ENCODE measurements at places on chromosomes 7 and 10. TPM values are rescaled to one million over a fixed set of nuclear protein-coding genes. Genes with fewer than 3 reads are reported as not detected.

TMEM270 gene
- not detected for total RNA-seq

DNA sequence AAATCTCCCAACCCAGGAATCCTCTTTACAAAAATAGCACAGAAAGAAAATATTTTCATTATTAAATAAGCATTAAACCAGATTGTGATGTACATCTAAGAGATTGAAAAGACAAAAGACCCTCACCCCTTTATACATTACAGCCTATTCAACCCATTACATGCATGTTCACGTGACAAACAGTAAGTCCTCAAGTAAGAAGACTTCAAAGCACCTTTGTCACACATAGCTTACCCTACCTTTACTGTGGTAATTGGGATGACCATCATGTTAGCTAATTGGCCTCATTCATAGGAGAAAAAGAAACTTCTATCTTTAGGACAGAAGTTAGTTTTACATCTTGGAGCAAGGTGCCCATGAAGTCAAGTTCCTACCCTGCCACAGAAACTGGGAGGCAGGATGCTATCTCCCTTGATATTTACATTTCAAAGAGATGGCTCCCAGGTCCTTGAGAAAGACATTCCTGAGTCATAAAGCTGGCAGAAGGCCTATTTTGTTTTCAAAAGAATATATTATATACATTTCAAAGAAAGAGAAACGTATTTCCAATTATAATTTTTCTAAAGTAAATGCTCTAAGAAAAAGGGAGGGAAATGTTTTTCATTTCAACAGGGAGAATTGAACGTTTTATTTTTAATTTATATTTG lies 48.1 kb downstream of the GNAI1 start:
- DNase-seq, result peak; percentile 63

GRCh38 chr10:117365612-117366011 lies 9.6 kb downstream of the PDZD8 start:
- DNase-seq, result peak; percentile 47

PIK3AP1 gene
- not detected for total RNA-seq

DNA sequence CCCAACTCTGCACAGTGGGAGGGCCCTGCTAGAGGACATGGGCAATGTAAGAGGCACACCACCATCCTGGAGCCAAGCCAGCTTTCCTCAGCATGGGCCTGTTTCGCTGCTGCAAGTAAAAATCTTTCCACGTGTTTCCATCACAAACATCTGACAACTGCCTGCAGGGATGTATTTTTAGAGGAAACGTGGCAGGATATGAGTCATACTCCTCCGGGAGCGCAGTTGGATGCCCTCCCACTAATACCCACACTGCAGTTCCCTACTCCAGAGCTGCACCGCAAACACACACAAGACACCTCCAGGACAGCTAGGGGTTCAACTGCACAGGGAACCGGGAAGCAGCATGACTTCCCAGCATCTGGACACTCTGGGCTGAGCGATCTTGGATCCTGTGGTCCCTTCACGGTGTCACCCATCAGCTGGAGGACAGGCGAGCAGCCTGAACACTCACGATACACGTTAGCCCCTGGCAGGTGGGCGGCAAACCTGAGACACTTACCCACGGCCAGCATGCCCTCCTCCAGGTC lies 26.1 kb downstream of the PLAC9 start:
- peak; percentile 98 for DNase-seq

- DNase-seq, result no peak
These were observed 7.7 kb downstream of the ZSCAN25 start for GRCh38 chr7:99624484-99624883.

SFTPD gene
- total RNA-seq, result not detected

DNA sequence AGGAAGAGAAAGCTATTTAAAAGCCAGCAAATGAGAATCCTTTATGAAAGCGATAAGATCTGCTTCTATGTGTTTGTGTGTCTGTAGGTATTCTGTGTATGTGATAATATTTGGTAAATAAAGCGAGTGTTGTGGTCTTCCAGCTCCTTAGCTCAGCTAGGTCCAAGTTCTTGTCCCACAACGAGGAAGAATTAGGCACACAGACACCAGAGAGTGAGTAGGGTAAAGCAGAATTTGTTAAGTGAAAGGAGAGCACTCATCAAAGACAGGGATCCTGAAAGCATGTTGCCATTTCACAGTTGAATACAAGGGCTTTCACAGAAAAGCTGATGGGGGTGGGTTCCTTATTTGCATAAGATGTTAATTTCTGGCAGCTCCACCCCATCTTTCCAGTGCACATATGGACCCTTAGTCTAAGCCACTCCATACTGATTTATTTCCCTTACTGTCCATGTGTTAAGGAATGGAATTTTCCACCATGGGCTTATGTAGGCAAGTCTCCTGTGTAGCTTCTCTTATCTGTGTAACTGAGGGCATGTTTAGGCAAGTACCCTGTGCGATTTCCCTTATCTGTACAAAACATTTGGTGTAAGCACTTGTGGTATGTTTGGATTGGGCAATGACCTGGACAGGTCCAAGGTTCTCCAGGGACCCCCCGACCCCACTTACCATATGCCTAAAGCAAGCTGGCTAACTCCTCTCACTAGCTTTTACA lies 165.9 kb upstream of the VIPR2 start:
- no peak for DNase-seq

TEX36 gene
- total RNA-seq, result not detected

KIF11 gene
- 21.3 TPM for total RNA-seq

- DNase-seq, result no peak
These were observed 376 bp downstream of the GNA12 start for GRCh38 chr7:2843711-2844152.

- DNase-seq, result no peak
These were observed 48.7 kb downstream of the CH25H start for GRCh38 chr10:89158446-89158845.

- DNase-seq, result no peak
These were observed 25.9 kb downstream of the TNRC18 start for GRCh38 chr7:5397736-5398135.

POLR2J2 gene
- total RNA-seq, result 13.8 TPM

DNA sequence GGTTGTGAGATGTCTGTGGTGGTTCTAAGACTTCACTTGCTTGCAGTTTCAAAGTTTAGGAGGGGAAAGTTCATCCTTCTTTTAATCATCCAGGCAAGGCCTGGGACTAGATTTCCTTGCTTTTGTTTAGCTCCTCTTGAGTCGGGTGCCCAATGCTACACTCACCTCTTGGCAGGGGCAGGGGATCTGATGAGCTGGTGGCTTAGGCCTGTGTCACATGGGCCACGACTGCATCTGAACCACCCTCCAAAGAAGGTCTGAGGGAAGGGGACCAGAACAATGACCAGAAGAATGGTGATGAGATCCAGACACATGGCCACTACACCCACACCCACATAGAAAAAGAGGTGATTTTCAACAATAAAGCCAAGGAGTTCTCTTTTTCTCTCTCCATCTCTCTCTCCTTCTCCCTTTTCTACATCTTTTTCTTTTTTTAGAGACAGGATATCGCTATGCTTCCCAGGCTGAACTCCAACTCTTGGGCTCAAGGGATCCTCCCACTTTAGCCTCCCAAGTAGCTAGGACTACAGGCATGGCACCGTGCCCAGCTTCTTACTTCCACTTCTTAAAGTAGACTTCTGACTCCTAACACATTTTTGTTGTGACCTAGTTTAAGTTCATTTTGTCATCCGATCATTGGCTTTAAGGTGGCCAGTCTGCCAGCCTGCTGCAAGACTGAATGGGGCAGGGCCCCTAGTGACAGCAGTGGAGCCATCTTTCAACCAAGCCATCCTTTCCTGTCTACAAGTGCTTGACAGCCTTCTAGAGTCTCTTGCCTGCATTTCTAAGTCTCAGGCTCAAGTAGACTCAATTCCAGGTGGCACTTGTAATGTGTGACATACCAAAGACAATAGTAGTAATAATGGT lies 350.9 kb downstream of the RNLS start:
- DNase-seq, result peak; percentile 32

GRCh38 chr7:127822822-127823508 lies 171.0 kb downstream of the SND1 start:
- no peak for DNase-seq

DNA sequence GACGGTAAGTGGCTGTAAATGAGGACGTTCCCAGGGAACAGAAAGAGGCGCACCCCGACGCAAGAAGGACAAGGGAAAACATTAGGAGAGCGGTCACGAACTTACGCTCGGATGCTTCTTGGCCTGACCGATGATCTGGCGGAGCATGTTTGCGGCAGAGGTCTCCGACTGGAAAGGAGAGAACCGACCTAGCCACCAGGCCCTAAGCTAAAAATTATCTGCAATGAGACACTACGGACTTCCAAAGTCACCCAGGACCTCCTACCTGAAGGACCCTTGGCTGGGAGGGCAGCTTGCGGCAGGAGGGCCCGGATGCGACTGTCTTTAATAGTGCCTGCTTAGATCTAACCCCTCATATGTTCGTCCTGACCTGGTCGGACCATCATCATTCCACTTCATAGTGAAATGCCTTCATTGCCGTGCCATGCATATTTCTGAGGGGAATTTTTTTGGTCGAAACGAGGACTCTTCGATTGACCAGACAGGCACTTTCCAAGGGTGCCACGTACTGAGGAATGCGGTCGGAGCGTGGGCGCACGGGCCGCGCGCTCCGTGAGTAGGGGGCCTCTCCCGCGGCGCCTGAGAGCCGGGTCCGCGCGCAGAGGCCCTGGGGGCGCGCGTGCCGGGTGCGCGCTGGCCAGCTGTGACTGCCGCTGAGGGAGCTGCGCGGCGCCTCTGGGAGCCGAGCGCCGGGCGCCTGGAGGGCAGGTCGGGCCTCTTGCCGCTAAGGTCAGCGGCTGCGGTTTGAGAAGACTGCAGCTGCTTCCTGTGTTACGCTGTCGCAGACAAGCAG lies 33.6 kb upstream of the PHF14 start:
- DNase-seq, result peak; percentile 94

AGAP6 gene
- total RNA-seq, result 18.8 TPM

DNA sequence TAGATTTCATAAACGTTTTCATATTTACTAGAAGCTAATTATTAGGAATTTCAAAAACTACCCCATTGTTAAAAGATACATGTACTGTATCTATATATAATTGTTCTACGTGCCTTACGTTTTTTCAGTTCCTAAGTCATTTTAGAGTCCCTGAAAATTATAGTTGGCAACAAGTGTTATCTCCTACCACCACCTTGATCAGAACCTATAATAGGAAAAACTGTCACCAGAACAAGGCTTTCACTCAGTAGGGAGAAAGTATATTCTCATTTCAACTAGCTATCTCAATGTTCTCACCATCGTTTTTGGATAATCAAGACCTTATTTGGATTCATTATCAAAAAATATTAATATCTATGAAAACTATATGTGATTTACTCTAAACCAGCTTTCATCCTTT lies 107.7 kb downstream of the CPEB3 start:
- DNase-seq, result no peak

DNA sequence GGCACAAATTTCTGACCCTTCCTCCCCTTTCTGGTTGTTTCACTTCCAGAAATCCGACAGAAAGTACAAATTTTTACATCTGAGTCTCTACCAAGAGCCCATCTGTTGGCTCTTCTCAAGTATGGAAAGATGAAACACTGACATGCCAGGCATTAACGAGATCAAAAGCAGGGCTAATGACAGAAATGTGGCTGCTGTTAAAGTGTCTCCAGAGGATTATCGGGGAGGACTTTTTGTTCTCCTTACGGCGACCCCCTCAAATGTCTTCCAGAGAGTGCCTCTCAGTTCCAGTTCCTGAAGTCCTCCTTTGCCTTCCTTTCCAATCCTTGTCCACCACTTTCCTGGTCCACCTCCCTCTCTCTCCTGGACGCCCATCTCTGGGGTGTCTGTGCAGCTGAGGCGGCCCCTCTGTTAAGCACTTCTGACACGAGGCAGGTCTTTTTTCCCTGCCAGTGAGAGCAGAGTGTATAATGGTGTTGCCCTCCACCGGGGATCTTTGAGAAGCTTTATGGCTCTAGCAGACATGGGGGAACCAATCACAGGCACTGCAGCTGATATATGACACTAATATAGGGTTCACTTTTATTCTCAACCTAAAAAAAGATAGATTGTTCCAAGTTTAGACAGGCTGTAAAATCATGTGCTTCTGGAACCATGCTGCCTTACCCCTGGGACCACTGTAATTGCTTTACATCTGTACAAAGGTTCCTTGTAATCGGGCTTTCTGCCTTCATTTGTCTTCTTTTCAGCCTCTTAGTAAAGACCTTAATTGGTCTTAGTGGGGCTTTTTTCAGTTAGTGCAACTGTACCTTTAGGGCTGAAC lies 757.1 kb downstream of the AUTS2 start:
- DNase-seq, result no peak
